ENCODE measurements at places on chromosomes 1 and 21. TPM values are rescaled to one million over a fixed set of nuclear protein-coding genes. Genes with fewer than 3 reads are reported as not detected.

PCSK9 gene
- 0.26 TPM for total RNA-seq

GOLT1A gene
- not detected for total RNA-seq

FAM78B gene
- 3.1 TPM for total RNA-seq

PDE4B gene
- 23.6 TPM for total RNA-seq

PKLR gene
- not detected for total RNA-seq

UBL4B gene
- not detected for total RNA-seq
